NCI-H1436 treated with DMSO at 0.1 percent for 48 hours (cell line): ENCODE measurements at places on chromosomes 5 and 9.

- no peak for DNase-seq
These were observed 37.8 kb downstream of the GOLPH3 start for GRCh38 chr5:32136342-32136741.

- no peak for DNase-seq
These were observed 37.7 kb downstream of the RGS3 start for GRCh38 chr9:113501129-113501686.

DNA sequence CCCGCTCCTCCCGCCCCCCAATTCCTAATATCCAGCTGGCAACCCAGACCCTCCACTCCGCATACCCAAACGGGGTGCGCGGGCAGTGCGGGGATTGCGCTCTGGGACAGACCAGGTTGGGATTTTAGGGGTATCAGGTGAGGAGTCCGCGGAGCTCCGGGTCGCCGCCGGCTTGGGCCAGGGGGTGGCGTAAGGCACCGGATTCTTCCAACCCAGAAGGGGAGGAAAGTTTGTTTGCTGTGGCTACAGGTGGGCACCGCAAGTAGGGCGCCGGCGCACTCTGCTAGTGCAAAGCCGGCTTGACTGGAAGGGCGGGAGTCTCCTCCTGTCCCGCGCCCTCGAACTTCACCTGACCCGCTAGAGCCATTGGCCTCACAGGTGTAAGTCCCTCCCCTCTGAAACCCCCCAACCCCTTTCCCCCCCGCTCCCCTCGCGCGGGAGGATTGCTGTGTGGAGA is 709 bp downstream of the IQGAP2 start:
- DNase-seq, result no peak

DNA sequence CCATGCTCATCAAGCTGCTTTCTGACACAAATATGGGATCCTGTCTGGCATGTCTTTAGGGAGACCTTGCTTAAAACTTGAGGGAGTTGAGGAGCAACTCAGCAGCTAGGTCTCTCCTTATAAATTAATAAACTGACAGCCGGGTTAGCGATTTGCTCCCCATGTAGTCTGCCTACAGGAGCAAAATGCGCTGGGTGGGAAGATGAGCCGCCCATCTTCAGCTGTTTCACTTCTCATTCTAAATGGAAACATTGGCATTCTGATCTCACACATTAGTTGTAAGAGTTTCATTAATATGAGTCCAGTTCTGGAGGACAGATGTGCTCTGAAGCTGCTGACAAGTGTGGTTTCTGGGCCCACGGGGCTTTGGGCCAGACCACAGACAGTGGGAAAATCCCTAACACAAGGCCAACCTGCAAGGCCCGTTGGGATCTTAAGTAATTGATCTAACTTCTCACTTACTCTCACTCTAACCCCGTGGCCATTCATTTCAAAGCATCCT is 197.0 kb downstream of the MCTP1 start:
- no peak for DNase-seq

GRCh38 chr5:139752506-139753473 is 42.8 kb upstream of the PSD2 start:
- no peak for DNase-seq

DNA sequence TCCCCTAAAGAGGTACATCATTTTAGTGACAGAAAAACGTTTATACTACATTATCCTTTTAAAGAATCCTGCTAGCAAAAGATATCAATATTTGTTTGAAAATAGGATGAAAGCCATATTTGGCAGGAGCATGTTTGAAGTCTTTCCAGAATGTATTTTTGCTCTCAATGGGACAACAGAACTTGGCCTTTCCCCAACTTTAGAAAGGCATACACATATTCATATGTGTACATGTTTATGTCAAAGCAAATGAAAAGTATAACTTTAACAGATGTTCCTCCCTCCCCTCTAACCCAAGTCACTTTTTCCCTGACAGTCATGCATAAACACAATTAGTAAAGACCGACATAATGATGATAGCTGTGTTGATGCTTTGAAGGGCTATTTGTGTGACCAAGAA is 427.8 kb upstream of the CDH6 start:
- DNase-seq, result no peak

DNA sequence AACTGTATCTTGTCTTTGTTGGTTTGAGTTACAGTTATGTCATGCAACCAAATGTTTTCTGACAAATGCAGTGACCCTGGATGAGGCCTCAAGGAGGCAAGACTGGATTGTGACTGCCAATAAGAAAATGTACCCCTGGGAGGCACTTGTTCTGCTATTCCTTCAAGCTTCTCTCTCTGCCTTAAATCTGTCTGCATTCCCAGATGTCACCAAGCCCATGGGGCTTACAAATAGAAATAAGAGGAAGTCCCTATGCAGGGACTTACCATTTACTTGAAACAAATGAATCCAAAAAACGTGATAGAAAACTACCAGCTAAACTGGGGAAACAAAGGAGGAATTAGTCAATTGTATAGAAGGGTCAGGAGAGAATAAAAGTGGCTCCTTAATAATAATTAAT is 8.2 kb upstream of the PARP8 start:
- no peak for DNase-seq

DNA sequence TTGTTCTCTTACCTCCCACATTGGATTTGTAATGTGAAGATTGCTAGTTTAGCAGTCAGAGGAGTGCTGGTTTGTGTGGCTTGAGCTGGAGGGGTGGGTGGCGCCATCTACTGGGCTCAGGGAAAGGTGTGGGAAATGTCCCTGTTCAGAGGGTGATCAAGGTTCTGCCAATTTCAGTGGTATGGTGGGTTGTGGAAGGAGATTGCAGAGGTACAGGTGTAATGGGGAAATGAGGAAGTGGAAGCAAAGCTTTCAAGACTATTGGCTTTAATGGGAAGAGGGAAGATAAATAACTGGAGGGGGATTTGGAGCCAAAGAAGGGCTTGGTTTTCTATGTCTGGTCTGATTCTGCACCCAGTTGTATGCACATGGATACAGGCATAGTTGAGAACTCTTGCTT is 76.4 kb downstream of the OSMR start:
- no peak for DNase-seq
